WTC11 (cell line): ENCODE measurements at places on chromosomes 6 and 20. TPM values are rescaled to one million over a fixed set of nuclear protein-coding genes. Genes with fewer than 3 reads are reported as not detected.

Gene SRMS
- 0.21 to 0.46 TPM (median 0.26 TPM) in 3 replicates for total RNA-seq

Gene LTB
- total RNA-seq: 1.0 to 1.5 TPM (median 1.3 TPM) in 3 replicates

Gene NFATC2
- 1.7 to 3.0 TPM (median 2.3 TPM) in 3 replicates for total RNA-seq

Gene LAMA2
- total RNA-seq: 5.6 to 6.6 TPM (median 6.4 TPM) in 3 replicates

Gene CD93
- 0.05 to 0.21 TPM (median 0.09 TPM) in 3 replicates for total RNA-seq

Gene TMC2
- not detected in 3 replicates for total RNA-seq

Gene RPL10A
- 1,829 to 2,044 TPM (median 2,031 TPM) in 3 replicates for total RNA-seq

Gene ARMC2
- 4.6 to 5.2 TPM (median 4.7 TPM) in 3 replicates for total RNA-seq

Gene LY6G6C
- total RNA-seq: 0.21 to 0.35 TPM in 2 of 3 replicates, not detected in the other

Gene GPSM3
- 10.0 to 14.0 TPM (median 13.1 TPM) in 3 replicates for total RNA-seq

DNA sequence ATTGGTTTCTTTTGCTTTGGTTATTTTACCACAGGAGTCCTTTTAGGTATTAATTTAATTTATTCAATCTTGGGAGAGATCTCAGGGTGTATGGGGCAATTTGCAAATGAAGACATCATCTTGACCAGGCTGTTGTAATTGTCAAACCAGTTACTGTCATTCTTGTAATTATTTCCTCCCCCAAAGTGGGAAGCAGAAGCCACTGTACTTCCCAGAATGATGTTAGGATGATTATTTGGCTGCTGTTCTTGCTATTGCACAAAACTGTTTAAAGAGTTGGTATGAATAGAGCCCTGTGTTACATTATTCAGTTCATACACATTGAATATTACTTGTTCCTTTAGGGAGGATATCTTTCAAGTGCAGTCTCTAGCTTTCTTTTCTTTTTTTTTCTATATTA lies 1.7 kb downstream of the TAAR6 start:
- DNase-seq: no peak

- no peak for DNase-seq
Observed at GRCh38 chr6:154345811-154346210, 10.8 kb downstream of the IPCEF1 start.

DNA sequence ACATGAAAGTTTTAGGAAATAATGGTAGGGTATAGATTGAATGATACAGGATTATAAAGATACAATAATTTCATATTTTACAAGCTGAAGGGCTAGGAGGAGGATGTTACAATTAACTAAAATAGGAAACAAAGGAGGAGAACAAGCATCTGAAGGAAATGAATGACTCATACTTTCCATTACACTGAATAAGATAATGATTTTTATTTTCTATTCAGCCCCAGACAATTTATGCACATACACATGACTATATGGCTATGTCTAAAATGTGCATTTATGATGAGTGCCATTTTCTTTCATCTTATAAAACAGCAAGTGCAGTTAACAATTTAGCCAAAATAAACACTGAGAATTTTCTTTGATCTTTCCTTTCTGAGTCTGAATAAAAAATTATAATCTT lies 994.6 kb upstream of the ADGRB3 start:
- no peak for DNase-seq

DNA sequence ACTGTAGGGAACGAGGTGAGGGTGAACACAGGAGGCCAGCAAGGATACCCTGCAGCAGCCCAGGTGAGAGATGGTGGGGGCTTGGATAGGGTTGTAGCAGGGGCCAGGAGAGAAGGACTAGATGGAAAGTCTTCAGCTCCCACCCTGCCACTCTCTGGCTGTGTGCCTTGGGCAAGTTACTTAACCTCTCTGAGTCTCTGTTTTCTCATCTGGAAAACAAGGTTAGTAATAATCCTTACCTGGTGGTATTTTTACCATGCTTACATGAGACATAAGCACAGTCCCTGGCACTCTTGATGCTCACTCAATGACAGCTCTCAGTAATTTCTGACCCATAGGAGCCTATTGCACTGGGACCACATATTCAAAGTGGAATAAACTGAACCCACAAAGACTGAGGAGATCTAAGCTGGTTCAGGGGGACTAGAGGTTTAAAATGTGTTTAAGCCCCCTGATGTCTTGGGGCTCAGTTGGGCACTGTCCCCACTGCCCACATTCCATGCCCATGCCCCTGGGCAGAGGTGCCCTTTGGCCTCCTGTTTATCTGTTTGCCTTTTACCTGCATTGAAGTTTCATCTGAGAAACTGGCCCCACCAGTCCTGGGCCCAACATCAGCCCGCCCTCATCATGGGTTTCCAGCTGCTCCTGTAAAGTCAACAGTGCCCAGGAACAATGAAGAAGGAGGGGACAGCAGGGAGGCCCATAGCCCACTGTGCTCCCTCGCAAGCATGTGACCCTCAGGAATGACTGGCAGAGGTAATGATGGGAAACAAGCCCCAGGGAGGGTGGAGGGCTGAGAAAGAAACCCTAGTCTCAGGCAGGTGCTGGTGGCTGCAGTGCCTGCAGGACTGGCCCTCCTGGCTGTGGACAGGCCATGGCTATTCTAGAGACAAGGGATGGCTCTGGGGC lies 104.0 kb downstream of the VEGFA start:
- DNase-seq: no peak

GRCh38 chr6:12342664-12343063 lies 52.5 kb downstream of the EDN1 start:
- DNase-seq: no peak

DNA sequence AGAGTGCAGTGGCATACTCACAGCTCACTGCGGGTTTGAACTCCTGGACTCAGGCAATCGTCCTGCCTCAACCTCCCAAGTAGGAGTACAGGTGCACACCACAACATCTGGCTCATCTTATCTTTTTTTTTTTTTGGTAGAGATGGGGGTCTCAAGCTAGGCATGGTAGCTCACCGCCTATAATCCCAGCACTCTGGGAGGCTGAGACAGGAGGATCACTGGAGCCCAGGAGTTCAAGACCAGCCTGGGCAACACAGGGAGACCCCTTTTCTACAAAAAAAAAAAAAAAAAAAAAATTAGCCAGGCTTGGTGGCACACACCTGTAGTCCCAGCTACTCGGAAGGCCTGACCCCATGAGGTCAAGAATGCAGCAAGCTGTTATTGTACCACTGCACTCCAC lies 31.5 kb downstream of the ILRUN start:
- DNase-seq: no peak

GRCh38 chr6:74409447-74409846 lies 713.4 kb downstream of the CD109 start:
- no peak for DNase-seq

- DNase-seq: no peak
Observed at GRCh38 chr6:2168480-2168879, 76.9 kb downstream of the GMDS start.

DNA sequence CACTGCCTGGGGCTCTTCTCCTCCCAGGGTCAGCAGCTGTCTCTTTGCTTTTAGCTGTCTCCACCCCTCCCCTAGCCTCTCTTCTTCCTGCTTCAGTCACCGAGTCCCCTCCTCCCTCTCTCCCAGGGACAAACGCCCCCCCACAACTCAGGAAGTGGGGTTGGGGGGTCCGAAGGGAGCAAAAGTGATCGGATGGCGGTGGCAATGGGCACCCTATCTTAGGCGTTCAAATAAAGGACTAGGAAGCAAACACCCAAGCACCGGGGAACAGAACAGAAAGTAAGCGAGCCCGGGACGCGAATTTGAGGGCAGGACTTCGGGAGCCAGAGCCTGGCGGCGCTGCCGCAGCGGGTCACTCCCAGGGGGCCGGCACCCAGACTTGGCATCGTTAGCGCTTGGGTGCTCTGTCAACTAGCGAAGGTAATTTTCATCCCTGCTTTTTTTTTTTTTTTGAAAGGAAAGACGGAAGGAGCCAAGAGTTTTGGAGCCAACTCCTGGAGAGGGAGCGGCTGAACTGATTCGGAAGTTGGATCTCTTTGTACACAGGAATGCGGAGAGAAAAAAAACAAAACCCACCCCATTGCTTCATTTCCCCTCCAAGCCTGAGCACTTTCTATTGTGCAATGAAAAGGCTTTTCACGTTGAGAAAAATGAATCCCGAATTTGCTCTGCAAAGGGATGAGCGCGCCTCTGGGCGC lies 815 bp upstream of the ITPR3 start:
- no peak for DNase-seq

DNA sequence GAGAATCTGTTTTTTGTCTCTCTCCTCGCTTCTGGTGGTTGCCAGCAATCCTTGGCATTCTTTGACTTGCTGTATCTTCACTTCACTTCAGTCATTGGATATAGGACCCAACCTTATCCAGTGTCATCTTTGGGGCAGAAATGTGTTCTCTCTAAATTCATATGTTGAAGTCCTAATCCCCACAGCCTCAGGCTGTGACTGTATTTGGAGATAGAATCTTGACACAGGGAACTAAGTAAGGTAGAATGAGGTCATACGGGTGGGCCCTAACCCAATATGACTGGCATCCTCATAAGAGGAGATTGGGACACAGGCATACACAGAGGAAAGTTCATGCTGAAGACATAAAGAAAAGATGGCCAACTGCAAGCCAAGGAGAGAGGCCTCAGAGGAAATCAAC lies 51.9 kb upstream of the TPD52L1 start:
- DNase-seq: no peak

GRCh38 chr6:2171728-2172127 lies 73.7 kb downstream of the GMDS start:
- DNase-seq: no peak

- DNase-seq: peak; percentile 85
Observed at GRCh38 chr6:142474531-142475289, 172.9 kb downstream of the ADGRG6 start.

DNA sequence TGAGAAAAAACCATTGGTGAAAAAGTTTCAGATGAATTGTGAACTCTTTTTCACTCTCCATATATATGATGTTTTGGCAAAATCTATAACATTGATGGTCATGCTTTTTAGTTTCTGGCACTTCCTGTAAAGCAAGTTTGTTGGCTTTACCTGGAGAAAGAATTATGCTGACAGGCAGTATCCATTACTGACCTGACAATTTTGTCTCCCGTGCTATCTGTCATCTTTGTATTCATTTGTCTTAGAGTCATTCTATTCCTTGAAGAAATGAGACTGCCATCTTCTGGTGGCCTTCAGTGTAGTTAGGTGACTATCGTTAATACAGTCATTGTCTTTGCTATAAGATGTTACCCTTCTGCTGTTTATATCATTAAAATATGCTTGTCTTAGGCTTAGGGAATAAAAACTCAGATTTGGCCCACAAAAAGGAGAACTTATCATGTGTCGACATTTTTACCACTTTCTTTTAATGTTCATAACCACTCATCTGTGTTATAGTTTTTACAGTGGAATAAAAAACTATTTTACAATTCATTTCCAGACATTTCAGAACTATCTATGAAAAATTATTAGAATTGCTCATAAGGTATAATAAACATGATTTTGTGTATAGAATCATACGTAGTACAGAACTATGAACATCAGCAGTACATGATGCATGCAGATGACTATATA lies 707.0 kb downstream of the EPM2A start:
- no peak for DNase-seq

- DNase-seq: no peak
Observed at GRCh38 chr6:43803055-43803782, 33.2 kb downstream of the VEGFA start.

- DNase-seq: no peak
Observed at GRCh38 chr6:12233693-12234571, 56.2 kb upstream of the EDN1 start.

- DNase-seq: no peak
Observed at GRCh38 chr6:54617730-54618129, 228.8 kb upstream of the FAM83B start.

- no peak for DNase-seq
Observed at GRCh38 chr6:28875191-28875747, 48.5 kb downstream of the TRIM27 start.

DNA sequence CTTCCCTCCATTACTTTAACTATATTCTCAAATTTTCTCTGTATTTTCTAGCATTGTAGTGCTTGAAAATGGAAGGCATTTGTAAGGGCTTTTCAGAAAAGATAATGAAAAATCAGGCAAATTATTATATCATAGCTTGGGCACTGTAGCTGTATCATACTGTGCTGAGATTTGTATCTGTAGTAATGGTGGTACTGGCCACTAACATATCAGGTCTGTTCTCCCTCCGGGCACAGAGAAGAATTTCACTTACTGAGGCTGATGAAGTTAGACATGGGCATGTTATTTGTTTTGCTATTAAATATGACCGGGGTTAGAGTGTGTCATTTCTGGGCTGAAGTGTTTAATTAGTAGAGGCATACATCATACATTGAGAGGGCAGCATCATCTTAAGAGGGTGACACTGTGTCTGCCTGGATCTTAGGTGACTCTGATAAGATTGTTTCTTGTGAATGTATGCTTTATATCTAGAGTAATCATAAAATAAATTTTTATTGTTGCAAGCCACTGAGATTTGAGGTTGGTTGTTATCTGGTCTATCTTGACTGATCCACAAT lies 1395.9 kb downstream of the EPHA7 start:
- DNase-seq: no peak
